ENCODE measurements at places on chromosomes 1 and 21.

GRCh38 chr1:207951652-207952051 is 40.7 kb upstream of the CD34 start:
- DNase-seq: no peak

DNA sequence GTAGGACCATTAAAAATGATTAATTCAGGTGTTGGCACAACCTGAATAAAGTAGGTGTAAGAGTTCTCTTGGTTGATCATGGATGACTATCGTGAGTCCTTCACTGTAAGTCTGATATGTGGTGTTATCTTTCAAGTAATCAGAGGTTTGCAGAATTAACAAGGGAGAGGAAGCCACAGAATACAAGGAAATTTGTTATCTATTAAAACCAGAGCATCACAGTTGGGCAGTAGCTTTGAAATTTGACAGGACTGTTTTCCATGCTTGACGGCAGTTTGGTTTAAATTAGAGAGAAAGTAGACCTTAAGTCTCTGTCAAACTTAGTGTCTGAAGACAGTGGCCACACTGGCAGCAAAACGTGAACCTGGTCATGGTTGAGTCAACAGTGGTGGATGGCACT is 139.5 kb upstream of the KCNK2 start:
- DNase-seq: no peak

DNA sequence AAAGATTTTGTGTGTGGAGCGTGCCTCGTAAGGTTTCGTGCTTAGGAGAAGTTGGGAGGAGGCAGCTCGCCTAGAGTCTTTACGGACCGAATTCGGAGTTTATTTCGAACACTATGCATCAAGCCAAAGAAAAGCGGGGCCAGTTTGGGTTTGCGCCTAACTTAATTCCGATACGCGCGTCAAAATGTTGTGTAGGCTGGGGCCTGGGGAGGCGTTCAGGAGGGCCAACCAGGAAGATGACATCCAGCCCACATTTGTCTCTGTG is 6.4 kb downstream of the FOXD2 start:
- DNase-seq: no peak

GRCh38 chr1:80769208-80769750 is 1031.5 kb upstream of the ADGRL2 start:
- DNase-seq: no peak

- DNase-seq: no peak
Observed at GRCh38 chr1:216749232-216749631, 26.0 kb upstream of the ESRRG start.

- DNase-seq: no peak
Observed at GRCh38 chr1:225541383-225541782, 111.5 kb downstream of the ENAH start.

DNA sequence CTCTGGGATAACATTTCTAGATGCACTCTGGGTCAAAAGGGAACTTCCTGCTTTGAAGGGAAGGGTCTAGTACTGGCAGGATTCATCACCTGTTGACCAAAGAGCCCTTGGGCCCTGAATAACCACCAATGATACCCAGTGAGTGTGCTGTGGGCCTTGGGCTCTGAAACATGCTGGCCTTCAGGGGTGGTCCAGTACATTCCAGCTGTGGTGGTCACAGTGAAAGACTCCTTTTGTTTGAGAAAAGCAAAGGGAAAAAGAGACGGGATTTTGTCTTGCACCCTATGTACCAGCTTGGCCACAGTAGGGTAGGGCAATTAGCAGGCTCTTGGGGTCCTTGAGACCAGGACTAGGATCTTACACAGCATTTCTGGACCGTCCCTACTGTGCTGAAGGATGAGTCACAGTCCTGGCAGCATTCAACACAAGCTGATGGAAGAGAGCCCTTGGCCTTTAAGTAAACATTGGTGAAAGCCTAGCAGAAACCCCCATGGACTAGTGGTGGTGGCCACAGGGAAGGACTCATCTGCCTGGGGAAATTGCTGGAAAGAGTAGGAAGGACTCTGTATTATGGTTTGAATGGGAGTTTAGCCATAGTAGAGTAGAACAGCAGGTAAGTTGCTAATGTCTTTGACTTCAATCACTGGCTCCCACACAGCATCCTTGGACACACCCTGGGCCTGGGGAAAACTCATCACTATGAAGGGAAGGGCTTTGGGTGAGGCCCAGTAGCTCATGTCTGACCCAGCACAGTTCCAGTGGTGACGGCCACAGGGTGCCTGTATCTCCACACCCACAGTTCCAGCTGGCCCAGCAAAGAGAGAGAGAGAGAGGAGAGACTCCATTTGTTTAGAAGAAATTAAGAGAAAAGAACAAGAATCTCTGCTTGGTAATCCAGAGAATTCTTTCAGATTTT is 87.5 kb downstream of the COL24A1 start:
- DNase-seq: no peak

DNA sequence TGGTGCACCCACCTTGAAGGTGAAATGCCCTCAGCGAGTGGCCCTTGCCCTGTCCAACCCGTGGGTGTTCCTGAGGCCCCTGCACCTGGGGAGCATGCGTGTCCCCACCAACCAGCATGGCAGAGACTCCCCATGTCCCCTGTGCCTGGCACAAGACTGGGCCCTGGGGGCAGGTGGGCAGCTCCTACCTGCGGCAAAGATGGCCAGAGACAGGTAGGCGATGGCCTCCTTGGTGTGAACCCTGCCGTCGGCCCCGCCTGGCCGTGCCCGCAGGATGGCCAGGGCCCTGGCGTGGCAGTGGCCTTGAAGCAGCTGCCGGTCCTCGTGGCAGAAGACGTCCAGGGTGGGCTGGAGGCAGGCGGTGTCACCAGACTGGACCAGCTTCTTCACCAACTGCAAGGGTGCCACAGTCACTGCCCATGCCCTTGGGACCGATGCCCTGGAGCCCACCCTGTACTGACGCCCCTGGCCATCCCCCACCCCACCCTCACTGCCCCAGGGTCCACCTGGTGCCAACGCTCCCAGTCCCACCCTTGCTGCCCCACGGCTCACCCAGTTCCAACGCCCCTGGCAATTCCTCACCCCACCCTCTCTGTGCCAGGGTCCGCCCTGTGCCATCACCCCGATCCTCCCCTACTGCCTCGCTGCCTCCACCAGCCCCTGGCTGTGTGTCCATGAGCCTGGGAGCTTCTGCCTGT is 15.7 kb downstream of the TTC34 start:
- no peak for DNase-seq

- DNase-seq: no peak
Observed at GRCh38 chr1:193066606-193067005, 7.2 kb downstream of the RO60 start.

DNA sequence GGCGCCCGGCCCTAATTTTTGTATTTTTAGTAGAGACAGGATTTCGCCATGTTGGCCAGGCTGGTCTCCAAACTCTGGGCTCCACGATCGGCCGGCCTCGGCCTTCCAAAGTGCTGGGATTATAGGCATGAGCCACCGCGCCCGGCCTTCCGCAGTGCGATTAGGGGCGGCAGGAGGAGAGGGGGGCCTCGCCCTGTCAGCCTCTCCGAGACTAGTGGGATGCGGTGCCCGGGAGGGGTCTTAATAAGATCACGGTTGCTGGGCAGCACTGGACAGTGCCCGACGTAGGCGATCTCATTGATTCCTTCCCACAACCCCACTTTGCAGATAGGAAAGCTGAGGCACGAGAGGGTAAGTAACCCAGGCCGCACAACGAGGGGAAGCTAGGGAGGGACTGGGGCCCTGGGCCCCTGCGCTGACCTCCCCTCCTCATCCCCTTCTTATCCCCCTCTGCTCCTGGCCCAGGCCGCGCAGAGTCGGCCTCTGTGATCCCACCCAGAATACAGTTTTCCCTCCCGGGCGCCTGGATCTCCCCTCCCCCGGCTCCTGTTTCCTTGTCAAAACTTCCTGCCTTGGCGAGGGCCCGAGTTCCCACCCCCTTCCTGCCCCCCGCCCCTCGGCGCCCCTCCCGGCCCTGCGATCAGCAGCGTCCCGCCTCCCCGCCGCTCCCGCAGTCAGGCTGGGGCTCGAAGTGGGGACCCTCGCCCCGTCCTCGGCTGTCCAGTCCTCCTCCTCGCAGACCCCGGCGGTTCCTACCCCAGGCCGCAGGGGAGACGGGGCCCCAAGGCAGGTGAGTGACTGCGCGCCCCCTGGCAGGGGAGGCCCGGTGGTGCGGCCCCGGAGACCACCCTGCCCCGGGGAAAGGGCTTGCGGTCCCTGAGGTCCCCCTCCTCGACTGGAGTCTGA is at the start of gene PEAR1:
PEAR1 (plus strand) TSS at position 671 of the 906 bp plus-strand sequence. CDS start 10,209 bp downstream, outside the sequence.
- DNase-seq: no peak

- DNase-seq: no peak
Observed at GRCh38 chr1:199932462-199932861, 95.0 kb upstream of the NR5A2 start.

DNA sequence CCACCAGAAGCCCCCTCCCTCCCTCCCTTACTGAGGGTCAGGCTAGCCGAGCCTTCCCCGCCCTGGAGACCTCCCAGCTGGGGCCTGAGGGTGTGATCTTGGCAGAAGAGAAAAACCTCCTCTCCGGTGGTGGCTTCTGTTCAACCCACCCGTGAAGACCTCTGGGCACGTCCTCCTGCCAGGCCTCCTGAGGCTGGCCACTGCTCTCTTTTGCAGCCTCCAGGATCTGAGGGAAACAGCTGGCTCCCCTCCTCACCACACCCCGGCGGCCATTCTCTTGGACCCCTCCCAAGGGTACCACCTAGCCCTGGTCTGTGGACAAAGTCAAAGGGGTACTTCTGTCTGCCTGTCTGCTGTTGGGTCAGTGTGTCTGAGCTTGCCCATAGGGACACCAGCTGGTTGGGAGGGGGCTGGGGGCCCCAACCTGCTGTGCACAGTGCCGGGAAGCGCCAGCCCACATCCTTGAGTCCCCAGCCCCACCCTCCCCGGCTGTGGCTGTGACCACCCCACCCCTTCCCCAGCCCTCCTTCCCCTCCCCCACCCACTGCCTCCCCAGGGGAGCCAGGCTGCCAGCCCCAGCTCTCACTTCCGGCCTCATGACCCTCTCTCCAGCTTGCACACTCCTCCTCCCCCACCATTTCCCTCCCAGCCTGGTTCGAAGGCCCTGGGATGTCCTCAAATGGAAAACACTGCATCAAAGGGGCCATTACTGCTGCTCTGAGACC is 48.1 kb downstream of the AHDC1 start:
- DNase-seq: no peak

DNA sequence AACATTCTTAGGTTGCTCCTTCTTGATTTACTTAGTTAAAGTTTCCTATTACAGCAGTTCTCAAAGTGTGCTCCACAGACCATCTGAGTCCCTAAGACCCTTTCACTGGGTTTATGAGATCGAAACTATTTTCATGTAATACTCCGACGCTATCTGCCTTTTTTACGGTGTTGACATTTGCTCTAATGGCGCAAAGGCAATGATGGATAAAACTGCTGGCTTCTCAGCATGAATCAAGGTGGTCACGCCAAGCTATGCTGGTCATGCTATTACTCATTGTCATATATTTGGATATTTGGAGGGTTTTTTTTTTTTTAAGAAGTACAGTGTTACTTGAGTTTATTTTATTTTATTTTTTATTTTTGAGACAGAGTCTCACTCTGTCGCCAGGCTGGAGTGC is 235.1 kb downstream of the KIF26B start:
- no peak for DNase-seq

- DNase-seq: no peak
Observed at GRCh38 chr1:119662034-119662437, 14.0 kb upstream of the ZNF697 start.

GRCh38 chr1:165070675-165071074 is 285.8 kb downstream of the LMX1A start:
- DNase-seq: no peak

- no peak for DNase-seq
Observed at GRCh38 chr1:85824066-85824840, 116.0 kb upstream of the ZNHIT6 start.

DNA sequence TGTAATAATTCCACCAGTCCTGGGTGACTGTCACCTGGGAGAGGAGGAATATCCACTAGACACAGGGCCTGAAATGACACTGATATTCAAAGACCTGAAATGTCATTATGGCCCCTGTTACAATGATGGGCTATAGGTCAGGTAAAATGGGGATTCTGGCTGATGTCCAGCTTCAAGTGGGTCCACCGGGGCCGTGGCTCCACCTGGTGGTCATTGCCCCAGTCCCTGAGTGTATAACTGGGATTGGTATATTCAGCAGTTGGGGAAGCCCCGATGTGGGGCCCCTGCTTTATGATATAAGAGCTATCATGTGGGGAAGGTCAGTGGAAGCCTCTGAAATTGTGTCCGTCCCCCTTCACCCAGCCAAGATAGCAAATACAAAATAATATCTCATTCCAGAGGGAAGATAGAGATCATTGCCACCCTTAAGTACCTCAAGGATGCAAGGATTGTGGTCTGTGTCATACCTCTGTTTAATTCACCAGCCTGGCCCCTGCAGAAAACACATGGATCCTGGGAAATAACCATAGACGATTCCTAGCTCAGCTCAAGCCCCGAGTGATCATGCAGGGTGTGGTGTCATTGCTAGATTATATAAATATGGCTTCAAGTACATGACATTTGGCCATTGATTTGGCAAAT is 19.4 kb downstream of the PLEKHO1 start:
- DNase-seq: peak; percentile 15

Measured in NCI-H2227 treated with DMSO at 0.1 percent for 48 hours (cell line).